ENCODE measurements at places on chromosomes 7 and 10. TPM values are rescaled to one million over a fixed set of nuclear protein-coding genes. Genes with fewer than 3 reads are reported as not detected.
A peak's percentile ranks its signal among the peaks of the same experiment; 100 is the strongest.

The AKR1B1 gene
- 154 TPM for total RNA-seq

The GHRHR gene
- total RNA-seq: not detected

DNA sequence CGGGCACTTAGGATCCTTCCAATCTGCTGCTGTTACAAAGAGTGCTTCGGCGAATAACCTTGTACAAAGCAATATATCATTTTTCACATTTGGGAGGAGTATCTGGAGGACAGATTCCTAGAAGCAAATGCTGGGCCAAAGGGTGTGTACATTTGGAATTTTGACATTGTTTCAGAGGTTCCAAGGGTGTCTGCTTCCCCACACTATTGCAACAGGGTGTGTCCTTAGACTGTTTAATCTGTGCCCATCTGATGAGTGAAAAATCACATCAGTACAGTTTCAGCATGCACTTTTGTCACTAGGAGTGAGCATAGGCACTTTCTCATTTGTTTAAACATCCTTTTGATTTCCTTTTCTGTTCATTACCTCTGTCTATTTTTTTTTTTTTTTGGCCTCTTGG, 8.6 kb upstream of the ELFN1 start:
- DNase-seq: no peak

DNA sequence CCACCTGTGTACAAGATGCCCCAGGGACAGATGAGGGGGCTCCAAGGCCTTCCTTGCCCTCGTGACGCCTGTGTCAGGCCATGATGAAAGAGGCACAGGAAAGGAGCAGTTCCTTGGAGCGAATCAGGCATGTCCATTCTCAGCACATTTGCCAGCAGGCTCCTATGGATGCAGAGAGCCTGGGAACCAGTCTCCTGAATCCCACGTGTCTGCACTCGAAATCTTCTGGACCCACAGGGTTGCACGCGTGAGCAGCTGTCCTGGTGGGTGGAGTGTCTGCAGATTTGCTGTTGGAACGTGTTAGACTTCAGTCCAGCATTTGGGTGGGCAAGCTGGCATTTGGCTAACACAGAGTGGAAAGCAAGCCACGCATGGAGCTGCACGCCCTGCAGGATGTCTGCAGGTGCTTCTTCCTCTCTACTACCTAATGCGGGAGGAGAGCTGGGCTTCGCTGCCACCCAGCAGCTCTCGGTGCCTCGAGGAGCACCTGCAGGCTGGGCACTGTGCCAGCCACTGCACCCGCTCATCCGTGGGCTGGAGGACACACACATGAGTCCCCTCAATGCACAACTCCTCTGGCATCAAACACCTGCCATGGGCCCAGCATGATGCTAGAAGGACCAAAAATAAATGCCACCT, 140.7 kb downstream of the PAXIP1 start:
- DNase-seq: no peak

GRCh38 chr10:86061278-86062197, 305.1 kb downstream of the GRID1 start:
- no peak for DNase-seq

- DNase-seq: no peak
Measured at GRCh38 chr10:33734393-33735155, 400.1 kb upstream of the NRP1 start.

GRCh38 chr7:149175150-149175549, 20.2 kb upstream of the ZNF282 start:
- no peak for DNase-seq

The C10orf67 gene
- not detected for total RNA-seq

- no peak for DNase-seq
Measured at GRCh38 chr10:123890756-123891143, 857 bp downstream of the CPXM2 start.

The KLLN gene
- 0.25 TPM for total RNA-seq

DNA sequence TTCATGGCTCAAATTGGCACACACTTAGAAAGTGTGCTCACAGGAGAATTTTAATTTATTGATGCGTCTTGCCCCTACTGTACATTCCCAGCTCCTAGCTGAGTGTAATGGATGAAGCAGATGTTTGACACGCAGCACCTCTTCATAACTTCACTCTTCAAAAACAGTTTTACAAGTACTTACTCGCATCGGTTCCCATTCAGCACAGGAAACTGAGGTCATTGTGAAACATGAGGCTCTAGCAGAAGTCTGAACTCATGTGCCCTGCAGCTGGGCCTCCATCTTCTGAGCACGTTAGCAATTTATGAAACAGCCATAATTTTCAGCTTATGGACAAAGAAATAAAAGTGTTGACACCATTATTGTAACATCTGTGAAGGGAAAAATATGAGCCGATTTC, 558.9 kb upstream of the MGMT start:
- DNase-seq: no peak

DNA sequence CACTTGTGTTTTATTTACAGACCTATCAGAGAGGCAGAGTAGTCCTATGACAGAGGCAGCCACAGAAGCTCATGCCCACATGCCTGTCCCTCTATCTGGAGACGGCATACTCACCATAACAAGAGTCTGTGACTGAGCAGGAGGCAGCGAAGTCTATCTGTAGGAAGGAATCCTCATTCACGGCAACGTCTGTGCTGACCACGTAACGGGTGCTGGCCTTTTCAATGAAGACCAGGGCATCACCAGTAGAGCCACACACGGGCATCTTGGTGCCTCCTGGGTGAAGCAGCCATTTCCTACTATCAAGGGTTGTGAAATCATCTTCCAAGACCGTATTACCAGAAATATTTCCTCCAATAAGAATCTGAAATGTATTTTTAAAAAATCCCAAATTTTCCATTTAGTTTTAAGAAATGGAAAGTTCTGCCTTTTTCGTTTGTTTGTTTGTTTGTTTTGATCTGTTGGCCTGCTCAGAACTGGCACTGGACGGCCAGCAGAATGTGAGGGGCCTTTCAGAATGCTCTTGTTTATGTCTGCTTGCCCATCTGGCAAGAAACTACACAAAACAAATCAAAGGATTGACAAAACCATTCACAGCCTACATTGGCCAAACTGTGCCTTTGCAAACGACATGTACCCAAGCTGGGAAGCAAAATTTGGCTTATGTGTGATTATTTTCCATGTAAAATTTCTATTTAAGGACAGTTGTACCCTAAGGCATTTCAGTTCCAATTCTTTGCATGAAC, 93.1 kb upstream of the SLC26A5 start:
- no peak for DNase-seq

DNA sequence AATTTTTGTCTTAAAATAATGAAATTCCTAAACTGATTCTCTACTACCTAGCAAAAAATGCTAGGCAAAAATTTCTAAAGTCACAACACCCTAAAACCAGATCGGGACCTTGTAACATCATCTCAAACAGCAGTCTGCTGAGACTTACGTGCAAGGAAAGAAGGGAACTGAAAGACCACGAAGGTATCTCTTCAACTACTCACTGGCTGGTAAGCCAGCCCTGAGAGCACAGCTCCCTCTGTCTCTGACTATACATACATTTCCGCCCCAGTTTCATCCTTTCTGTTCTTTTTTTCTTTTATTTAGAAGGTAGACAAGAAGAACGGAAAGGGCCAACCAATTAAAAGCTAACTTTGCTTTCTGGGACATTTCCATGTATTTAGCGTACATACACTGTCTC, 15.6 kb downstream of the SORCS1 start:
- DNase-seq: no peak

- no peak for DNase-seq
Measured at GRCh38 chr10:13276749-13277365, 23.0 kb downstream of the PHYH start.

The URGCP gene
- total RNA-seq: 23.9 TPM

GRCh38 chr7:97578225-97578624, 153.7 kb upstream of the TAC1 start:
- no peak for DNase-seq

The SPOCK2 gene
- total RNA-seq: 0.20 TPM

The NEUROG3 gene
- not detected for total RNA-seq

- no peak for DNase-seq
Measured at GRCh38 chr7:140902303-140902953, 22.3 kb downstream of the BRAF start.

The HOXA10 gene
- 0.14 TPM for total RNA-seq

- DNase-seq: no peak
Measured at GRCh38 chr7:93374345-93374940, 142.3 kb downstream of the VPS50 start.

DNA sequence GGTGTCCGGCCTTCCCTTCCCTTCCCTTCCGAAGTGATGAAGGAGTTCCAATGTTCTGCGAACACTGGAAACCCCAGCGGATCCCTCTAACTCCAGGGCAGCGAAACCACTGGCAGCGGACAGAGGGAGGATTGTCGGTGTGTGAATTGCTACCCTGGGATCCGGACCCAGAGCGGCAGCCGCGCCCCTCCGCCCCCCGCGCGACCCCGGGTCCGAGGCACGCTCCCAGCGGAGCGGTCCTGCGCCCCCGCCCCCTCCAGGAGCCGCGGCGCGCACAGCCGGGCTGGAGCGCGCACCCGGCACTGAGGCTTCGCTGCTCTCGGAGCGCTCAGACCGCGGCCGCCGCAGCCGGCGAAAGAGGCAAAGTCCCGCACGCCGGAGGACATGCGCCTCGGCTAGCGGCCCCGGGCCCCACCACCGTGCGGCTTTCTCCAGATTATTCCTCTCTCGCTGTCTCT, at the start of gene PTPRZ1:
TSS of gene PTPRZ1 (plus strand) at position 331 of the 458 bp plus-strand sequence. CDS start 339 bp downstream, outside the sequence.
- no peak for DNase-seq

The IDI2 gene
- not detected for total RNA-seq

The MMD2 gene
- not detected for total RNA-seq

The WEE2 gene
- not detected for total RNA-seq

The USP54 gene
- total RNA-seq: 5.8 TPM

GRCh38 chr7:108348913-108349312, 107.3 kb downstream of the NRCAM start:
- peak; percentile 20 for DNase-seq

The CFAP70 gene
- 0.28 TPM for total RNA-seq

The CUBN gene
- 2.0 TPM for total RNA-seq

The NEURL1 gene
- 0.11 TPM for total RNA-seq

DNA sequence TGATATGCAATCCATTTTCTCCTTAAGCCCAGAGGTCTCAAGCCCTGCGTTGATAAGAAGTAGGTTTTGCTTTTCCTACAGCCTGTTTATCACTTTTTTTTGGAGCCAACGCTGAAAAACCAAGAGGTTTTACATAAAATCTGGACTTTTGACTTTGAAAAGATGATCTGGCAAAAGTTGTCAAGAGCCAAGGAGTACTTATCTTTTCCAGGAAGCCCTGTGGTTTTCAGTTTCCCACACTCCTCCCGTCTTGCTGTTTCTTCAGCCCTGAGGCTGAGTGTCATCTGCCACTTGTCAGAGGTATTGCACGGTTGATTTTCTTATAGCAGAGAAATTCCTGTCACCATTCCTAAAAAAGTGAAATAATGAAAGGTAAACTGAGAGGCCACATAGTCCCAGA, 108.7 kb downstream of the TYW1 start:
- DNase-seq: no peak

The NODAL gene
- not detected for total RNA-seq

The BNIP3 gene
- 76.0 TPM for total RNA-seq

DNA sequence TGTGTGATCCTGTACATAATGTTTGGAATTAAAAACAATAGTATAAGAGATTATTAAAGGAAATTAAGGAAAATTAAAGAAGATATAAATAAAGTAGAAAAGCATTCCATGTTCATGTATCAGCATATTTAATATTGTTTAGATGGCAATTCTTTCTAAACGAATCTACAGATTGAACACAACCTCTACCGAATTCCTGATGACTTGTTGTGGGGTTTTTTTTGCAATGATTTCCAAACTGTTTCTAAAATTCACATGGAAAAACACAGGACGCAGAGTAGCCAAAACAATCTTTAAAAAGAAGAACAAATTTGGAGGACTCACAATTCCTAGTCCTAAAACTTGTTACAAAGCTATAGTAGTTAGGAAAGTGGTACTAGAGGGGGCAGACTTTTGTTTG, 573.4 kb upstream of the IGFBP3 start:
- no peak for DNase-seq

The GPAM gene
- total RNA-seq: 13.5 TPM

DNA sequence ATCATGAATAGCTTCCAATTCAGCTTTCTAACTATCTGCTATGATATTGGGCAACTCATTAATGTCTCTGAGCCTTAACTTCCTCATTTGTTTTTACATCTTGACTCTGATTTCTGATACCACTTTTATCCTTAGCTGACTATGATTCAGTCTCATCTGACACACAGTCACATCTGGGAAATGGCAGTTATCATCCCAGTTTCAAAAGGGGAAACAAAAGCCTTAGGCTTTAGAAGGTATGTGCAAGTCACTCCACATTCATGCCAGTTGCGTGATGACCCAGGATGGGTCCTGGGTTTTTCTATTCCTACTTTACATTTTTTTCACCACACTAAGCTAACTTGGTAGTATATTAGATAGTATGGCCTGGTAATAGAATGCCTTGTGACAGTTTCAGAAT, 12.7 kb downstream of the SCIN start:
- no peak for DNase-seq

GRCh38 chr7:34838329-34838728, 180.3 kb downstream of the NPSR1 start:
- no peak for DNase-seq

The CALML3 gene
- not detected for total RNA-seq

DNA sequence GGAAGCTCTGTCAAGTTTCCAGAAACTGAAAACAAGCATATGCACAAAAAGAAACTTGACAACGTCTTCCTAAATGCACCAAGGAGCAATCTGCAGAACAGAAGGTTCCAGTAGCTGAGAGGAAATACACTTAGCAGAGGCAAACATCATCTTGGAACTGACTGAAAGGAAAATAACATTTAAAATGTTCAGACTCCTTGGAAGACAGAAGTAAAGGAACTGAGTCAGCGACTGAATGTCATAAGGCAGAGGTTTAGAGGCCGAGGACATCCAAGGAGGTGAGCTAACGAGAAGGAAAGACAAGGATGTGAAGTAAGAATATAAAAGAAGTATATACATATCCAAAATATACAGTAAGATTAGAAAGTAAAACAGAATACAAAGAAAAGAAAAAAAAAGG, 24.1 kb downstream of the SEMA3D start:
- no peak for DNase-seq

The SUN1 gene
- total RNA-seq: 178 TPM

- DNase-seq: no peak
Measured at GRCh38 chr7:13262929-13263530, 575.6 kb downstream of the ARL4A start.

GRCh38 chr10:76675951-76676587, 961.5 kb downstream of the KCNMA1 start:
- no peak for DNase-seq

GRCh38 chr7:5439572-5440496, 16.2 kb upstream of the TNRC18 start:
- no peak for DNase-seq

The TSPAN12 gene
- total RNA-seq: 34.0 TPM

The WNT16 gene
- total RNA-seq: not detected

- DNase-seq: no peak
Measured at GRCh38 chr7:117155694-117156093, 167.2 kb downstream of the WNT2 start.

The PILRA gene
- not detected for total RNA-seq

- no peak for DNase-seq
Measured at GRCh38 chr7:33444511-33444910, 315.1 kb downstream of the BBS9 start.

- no peak for DNase-seq
Measured at GRCh38 chr7:17907014-17907413, 33.3 kb downstream of the SNX13 start.
